Activated CD8-positive, alpha-beta T cell treated with anti-CD3 and anti-CD28 coated beads for 36 hours (primary cell): ENCODE measurements at places on chromosomes 12 and 14. TPM values are rescaled to one million over a fixed set of nuclear protein-coding genes. Genes with fewer than 3 reads are reported as not detected.

Gene MLF2
- total RNA-seq = 149 TPM

Gene CLEC2B
- total RNA-seq = 43.2 TPM

Gene EFS
- total RNA-seq = not detected

DNA sequence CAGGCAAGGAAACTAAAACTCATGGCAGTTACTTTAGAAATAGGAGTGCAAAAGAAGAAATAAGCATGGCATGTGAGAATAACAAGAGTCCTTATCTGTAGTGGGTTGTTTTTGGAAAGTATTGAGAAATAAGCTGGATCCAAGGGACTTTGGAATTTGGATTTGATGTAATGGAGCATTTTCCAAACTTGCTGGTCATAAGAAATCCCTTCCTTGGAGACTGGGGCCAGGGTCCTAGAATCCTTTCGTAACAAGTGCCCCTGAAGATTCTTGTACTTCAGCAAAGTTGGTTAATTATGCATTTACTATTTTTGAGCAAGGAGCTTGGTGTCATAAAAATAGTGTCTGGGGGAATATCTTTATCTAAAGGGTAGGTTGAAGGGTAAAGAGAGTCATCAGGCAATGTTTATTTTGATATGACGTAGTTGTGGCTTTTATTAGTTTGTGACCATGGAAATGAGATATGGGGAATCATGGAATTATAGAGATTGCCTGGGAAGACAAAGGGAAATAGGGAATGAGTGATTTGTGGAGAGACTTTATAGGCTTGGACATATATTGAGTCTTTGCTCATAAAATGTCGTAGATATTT is 53.9 kb downstream of the WNK1 start:
- no peak for DNase-seq

DNA sequence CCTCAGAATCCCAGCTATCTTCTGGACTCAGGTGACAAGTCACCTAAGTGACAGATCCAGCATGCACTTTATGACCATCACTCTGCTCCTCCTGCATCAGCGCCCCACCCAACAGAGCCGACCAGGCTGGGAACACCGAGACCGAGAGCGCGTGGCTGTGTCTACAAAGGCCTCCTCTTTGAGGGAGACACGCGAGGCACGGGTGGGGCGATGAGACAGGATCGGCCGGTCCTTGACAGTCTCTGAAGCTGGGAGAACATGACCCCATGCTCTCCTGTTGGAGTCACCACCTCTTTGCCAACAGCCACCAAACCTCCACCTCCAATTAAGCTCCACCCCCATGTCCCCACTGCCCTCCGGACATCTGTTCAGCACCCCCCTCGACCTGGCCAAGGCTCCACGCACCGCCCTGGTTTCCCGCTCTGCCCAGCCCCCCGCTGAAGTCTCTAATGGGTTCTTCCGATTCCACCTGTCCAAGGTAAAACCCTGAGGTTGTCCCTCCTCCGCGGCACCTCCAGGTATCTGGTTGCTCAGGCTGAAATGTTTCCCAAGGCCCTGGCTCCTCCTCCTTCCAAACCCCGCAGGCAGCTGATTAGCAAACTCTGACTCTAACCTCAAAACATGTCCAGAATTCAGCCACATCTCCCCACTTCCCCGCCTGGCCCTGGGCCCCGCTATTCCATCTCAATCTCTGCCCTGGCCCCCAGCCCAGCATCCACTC is 31.5 kb downstream of the HSP90AA1 start:
- no peak for DNase-seq

- no peak for DNase-seq
These were observed 57.6 kb downstream of the CCDC85C start for GRCh38 chr14:99546234-99546879.

DNA sequence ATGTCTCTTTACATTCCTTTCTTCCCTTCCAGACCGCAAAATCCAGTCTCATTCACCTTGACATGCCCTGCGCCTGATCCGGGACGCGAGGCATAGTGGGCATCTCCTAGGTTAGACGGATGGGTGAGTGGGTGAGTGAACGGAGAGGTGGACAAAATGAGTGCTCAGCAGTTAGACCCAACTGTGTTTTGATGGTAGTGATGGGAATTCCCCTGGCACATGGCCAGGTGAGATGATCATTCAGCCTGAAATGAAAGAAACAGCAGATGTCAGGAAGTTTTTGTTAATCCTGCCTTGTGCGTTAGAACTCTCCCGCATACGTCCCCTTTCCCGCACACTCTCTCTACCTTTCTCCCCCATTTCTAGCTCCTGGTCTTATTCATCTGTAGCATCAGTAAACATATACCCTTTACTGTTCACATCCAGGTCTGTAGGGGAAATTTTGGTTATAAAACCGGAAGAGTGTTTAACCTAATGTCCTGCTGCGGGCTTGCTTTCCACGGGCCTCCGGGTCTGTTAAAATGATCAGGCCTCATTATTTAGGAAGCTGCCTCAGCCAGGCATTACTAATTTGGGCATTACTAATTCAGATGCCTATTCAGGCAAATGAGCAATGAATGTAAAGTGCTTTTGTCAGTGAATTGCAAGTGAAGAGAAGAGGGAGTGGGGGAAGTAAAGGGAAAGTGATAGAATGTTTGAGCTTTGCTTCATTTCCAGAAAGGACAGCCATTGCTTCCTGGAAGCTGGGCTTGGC is 172.8 kb downstream of the ETV6 start:
- peak; percentile 60 for DNase-seq

- DNase-seq = no peak
These were observed 372.2 kb downstream of the RAD51B start for GRCh38 chr14:68191567-68192321.

- DNase-seq = no peak
These were observed 6.5 kb downstream of the JDP2 start for GRCh38 chr14:75434138-75434889.

DNA sequence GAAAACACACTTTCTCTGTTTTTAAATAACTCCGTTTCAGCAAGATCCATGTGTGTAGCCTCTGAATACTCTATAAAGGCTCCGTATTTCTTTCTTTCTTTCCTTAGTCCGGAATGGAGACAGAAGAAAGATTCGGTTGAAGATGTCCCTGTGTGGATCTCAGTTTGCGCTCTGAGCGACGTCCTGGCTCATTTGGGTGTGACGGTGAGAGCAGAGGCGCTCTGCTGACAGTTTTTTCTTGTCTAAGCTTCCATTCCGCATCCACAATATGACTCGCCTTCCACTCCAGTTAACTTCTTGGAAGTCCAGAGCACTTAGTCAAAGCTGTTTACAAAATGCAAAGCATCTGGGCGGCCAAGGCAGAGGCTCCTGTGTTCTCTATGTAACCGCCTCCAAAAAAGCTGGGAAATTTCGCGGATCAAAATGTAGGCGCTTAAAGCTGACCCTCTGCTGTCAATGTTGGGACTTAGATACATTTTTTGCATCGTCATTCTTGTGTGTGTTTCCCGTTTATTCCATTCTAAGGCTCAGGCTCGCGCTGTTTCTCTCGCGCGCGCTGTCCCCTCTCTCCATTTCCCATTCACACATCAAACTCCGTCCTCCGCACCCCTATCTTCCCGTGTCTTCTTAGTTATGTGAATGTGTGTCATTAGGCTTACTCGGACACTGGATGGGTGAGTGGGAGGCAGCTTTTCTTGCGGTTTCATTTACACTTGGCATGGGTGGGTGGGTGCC is 880 bp upstream of the FLRT2 start:
- DNase-seq = no peak

- no peak for DNase-seq
These were observed 32.2 kb downstream of the SMUG1 start for GRCh38 chr12:54156578-54156977.

DNA sequence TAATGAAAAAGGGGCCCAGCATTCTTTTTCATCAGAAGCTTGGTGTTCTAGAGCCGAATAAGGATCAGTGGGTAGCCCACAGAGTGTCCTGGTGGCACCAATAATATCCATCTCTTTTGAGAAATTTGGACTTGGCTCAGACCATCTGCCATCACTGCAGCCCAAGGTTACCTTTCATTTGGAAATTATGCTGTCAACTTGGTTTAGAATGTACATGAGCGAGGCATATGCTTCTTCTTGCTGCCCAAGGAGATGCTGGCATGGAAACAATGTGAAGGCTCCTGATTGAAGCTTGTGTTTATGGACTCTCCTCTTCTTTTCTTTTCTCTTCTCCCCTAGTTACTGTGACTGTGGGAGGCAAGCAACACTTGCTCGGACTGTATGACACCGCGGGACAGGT is 50.0 kb downstream of the GPHB5 start:
- DNase-seq = no peak

- no peak for DNase-seq
These were observed 15.7 kb upstream of the MAPKAPK5 start for GRCh38 chr12:111826316-111826715.

DNA sequence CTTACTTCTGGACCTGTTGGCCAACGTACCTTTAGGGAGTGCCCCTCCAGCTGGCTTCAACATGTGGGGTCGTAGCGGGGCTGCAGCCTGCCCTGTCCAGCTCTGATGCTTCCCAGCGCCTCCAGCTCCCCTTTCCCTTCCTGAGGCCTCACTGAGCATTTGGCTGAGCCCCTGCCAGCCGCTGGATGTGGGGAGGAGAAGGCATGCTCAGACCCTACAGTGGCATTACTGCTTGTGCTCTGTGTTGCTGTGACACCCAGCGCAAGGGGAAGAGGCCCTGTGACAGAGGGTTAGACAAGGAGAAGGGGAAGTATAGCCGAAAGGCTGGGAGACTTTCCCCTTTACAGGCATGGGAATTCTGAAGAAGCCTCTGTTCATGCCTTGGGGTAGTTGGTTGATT is 145.9 kb downstream of the PRKCH start:
- DNase-seq = no peak

- DNase-seq = peak; percentile 66
These were observed 58.5 kb downstream of the SLC4A8 start for GRCh38 chr12:51482929-51483697.

GRCh38 chr12:49923035-49923644 is 19.4 kb upstream of the FAIM2 start:
- DNase-seq = no peak

DNA sequence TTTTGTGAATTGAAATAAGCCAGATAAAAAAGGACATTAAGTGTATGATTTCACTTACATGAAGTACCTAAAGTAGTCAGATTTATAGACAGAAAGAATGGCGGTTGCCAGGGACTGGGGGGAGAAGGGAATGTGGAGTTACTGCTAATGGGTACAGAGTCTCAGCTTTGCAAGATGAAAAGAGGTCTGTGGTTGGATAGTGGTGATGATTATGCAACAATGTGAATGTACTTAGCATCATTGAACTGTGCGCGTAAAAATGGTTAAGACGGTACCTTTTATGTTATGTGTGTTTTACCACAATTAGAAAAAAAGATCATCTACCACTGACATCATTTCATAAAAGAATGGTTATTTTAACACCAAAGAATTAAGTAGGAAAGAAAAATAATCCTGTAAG is 35.9 kb downstream of the RNFT2 start:
- DNase-seq = no peak

GRCh38 chr12:97308576-97309198 is 153.9 kb upstream of the RMST start:
- peak; percentile 1 for DNase-seq

- DNase-seq = no peak
These were observed 93.5 kb downstream of the CCDC92 start for GRCh38 chr12:123879101-123879500.

DNA sequence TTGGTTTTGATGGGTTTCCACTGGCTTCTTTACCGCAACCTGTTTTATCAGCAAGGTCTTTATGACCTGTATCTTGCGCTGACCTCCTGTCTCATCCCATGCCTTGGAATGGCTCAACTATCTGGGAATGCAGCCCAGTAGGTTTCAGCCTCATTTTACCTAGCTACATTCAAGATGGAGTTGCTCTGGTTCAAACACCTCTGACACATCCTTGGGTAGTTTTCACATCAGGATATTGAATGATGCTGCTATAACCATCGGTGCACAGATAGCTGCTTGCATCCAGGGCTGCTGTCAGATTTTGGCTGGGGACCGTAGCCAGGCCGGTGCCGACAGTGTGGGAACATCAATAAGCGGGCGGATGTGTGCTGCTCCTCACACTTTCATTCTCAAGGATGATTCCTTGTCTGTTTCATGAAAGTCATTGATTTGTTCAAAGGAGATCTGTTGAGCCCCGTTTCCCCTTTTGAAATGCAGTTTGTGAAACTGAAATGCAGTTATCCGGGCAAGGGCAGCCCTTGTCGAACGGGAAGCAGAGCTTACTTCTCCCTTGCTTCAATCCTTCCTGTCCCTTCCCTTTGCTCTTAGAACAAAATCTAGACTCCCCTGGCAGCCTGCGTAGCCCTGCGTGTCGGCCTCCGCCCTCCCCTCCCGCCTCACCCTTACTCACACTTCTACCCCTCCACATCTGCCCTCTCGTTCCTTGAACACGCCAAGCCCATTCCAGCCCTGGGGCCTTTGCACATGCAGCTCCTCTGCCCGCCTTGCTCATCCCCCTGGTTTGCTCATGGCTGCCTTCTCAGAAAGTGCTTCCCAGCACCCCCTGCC is 49.2 kb upstream of the NCOR2 start:
- DNase-seq = no peak

- DNase-seq = no peak
These were observed 147.1 kb downstream of the PHLDA1 start for GRCh38 chr12:75884465-75884985.

DNA sequence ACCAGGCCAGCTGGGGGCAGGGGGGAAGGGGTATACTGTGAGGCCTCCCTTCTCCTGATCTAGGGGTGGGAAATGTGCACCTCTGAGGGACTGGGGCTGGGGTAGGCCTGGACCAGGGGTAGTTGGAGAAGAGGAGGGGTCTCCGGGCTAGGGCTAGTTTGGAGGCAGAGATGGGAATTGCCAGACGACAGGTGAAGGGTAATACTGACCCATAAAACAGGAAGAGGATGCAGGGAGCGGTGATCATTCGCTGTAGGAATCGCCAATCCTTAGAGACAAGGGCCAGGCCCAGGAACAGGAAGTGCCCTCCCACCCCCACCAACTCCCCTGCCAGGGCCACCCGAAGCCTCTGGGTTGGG is 4.4 kb downstream of the SLC22A17 start:
- DNase-seq = no peak
